ENCODE measurements at places on chromosomes 2 and 18.

- DNase-seq = no peak
Measured at GRCh38 chr2:26590508-26590907, 50.7 kb downstream of the CIB4 start.

GRCh38 chr2:53460347-53460746, 307.3 kb upstream of the CHAC2 start:
- no peak for DNase-seq

- DNase-seq = no peak
Measured at GRCh38 chr2:128316777-128317180, 1.9 kb downstream of the HS6ST1 start.

- no peak for DNase-seq
Measured at GRCh38 chr2:224518806-224519580, 66.2 kb downstream of the CUL3 start.

- no peak for DNase-seq
Measured at GRCh38 chr2:180647621-180648020, 332.8 kb upstream of the UBE2E3 start.

DNA sequence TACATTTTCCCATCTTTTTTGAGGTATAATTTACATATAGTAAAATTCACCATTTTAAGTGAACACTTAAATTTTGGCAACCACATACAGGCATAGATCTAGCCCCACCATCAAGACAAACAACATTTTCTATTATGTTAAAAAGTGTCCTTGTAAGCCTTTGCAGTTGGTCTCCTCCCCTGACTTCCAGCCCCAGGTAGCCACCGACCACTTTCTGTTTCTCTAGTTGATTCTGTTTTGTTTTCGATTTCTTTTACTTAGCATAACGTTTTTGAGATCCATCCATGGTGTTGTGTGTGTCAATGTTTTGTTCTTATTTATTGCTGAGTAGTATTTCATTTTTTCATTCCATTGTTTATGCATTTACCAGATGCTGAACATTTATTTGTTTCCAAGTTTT, 135.5 kb upstream of the FOSL2 start:
- DNase-seq = no peak

GRCh38 chr2:55489467-55490062, 30.0 kb upstream of the CFAP36 start:
- DNase-seq = no peak

DNA sequence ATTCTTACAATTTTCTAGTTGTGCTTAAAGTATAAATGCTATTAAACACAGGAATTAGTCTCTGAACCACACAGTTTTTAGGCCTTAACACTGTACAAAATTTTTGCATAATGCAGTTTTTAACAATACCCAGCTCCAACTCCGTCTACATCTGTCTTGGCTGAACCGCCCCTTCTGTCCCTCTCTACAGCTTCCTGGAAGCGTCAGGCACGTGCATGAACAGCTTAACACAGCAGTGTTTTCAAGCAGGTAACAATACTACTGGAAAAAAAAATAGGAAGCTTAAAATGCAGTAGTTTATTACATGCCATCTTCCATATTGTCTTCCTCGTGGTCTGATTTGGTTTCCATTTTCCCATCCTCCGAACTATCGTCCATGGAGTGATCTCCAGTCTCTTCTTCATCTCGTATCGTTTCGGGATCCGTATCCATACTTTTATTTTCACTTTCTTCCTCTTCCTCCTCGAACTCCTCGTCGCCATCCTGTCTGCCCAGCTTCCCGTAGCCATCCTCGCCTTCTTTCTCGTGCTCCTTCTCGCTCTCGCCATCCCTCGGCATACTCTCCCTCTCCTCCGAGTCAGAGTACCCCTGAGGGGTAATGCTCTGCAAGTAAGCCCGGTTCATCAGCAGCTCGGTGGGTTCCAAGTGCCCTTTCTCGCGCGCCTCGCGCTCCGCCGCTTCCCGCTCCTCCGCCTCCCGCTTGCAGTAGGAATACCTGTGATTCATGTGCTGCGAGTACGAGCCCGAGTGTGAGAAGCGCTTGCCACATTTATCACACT, 130.6 kb downstream of the ZEB2 start:
- DNase-seq = no peak

- no peak for DNase-seq
Measured at GRCh38 chr2:137838255-137839092, 125.8 kb upstream of the HNMT start.

- no peak for DNase-seq
Measured at GRCh38 chr2:163595028-163595427, 140.8 kb downstream of the FIGN start.

DNA sequence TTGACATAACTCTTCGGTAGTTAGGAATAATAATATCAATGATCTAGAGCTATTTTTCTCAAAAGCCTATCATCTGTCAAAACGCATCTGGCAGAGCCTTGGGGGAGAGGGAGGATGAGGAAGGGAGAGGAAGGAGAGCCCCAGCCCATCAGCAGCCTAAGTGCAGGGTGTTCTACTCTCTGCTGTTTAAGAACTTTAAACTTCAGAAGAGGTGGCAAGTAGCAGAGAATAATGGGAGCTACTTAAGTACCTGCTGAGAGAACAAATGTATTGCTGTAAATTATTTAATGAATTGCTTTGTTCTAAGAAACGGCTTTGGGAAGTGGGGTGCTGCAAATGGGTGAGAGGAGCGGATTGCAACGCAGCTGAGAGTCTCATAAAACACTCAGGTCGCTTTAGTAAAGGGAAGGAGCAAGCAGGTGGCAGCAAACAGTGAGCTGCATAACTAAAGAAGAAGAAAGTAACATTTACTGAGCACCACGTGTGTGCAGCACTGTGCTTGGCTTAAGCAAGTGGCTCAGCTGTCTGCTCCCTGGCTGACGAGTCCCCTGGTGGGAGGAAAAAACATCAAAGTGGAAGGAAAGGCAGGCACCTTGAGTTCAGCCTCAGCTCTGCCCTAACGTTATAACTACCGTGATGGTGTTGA, 26.3 kb upstream of the SH3RF3 start:
- DNase-seq = no peak

DNA sequence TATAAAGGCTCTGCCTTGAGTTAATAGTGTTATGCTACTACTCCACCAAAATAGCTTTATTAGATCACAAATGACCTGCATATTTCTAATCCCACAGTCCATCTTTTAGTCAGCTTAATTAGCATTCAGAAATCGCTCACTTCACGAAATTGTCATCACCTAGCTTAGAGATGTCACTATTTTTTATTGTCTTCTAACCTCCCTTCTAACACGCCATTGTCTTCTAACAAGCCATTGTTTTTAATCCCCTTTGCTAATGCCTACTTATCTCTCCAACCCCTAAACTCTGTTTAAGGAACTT, 97.1 kb downstream of the EPB41L5 start:
- DNase-seq = no peak

DNA sequence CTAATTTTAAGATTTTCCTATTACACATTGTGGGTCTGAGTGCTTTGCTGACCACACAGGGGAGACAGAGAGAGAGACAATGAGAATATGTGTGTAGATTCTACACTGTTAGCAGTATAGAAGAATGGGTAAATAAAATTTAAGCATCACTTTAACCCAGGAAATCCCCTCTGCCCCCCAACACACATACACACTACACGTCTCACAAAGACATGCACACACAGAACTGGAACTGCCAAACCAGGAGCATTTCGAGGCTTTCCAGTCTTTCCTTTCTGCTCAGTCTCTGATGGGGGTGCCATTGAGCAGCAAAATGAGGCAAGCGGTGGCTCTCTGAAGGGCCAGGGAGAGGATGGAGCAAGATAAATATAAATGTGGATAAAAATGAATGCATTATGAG, 2.5 kb downstream of the MERTK start:
- DNase-seq = no peak

GRCh38 chr2:66862885-66863650, 428.1 kb downstream of the MEIS1 start:
- DNase-seq = no peak

GRCh38 chr18:56389190-56389589, 249.2 kb downstream of the TXNL1 start:
- DNase-seq = no peak

DNA sequence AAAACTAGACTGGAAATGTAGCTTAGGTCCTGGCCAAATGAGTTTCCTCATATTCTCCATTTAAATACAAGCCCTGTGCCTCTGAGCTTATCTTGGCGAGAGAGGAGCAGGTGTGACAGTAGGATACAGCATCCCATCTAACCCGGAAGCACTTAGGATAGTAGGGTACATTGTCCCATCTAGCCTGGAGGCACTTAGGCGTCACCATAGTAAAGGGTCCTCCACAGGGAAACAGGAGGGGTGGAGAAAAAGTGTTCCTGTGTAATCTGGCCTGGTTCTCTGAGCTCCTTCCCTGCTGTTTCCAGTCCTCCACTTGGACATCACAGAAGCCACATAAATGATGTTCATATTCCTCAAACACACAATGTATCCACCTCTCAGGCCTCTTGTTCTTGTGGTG, 301.4 kb downstream of the GALR1 start:
- no peak for DNase-seq

- no peak for DNase-seq
Measured at GRCh38 chr18:55375930-55376329, 212.1 kb downstream of the TCF4 start.

- peak; percentile 69 for DNase-seq
Measured at GRCh38 chr2:100957996-100958653, 44.0 kb upstream of the RPL31 start.

DNA sequence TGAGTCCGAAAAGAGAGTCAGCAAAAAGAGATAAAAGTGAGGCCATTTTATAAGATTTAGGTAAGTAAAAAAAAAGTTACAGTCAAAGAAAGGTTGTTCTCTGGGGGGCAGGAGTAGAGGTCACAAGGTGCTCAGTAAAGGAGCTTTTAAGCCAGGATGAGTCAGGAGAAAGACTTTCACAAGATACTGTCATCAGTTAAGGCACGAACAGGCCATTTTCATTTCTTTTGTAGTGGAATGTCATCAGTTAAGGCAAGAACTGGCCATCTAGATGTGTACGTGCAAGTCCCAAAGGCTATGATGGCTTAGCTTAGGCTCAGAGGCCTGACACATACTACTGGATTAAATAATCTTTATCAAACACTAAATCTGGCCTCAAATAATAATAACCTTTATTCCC, 1207.3 kb upstream of the FAM98A start:
- DNase-seq = no peak

- no peak for DNase-seq
Measured at GRCh38 chr18:73156117-73156516, 288.3 kb upstream of the NETO1 start.

DNA sequence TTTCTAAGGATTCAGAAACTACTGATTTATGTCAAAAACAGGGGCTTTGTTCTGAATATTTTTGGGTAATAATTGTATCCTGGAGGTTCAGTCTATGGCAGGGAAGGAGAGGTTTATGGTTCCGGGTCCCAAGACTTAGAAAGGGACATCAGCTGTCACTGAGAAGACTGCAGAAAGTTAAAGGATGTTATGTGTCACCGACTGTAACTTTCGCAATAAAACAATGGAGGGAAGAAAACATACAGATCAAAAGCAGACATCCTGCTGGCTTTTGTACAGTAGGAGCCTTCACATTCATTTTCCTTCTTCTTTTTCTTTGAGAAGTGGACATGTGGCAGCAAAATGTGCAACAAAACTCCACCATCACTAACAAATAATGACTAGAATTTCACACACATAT, 900.7 kb upstream of the SOX11 start:
- DNase-seq = no peak

DNA sequence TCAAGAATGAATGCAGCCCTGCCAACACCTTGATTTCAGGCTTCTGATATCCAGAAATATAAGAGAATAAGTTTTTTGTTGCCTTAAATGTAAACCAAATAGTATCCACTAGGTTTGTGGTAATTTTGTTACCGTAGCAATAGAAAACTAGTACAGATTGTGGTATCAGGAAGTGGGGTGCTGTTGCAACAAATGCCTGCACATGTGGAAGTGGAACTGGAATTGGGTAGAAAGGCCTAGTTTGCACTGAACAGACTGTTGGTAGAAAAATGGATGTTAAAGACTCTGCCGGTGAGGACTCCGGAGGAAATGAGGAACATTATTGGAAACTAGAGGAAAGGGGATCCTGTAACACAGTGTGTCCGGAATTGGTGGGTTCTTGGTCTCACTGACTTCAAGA, 145.8 kb upstream of the MGAT5 start:
- no peak for DNase-seq

GRCh38 chr2:161243905-161244304, 64.3 kb upstream of the PSMD14 start:
- DNase-seq = no peak

DNA sequence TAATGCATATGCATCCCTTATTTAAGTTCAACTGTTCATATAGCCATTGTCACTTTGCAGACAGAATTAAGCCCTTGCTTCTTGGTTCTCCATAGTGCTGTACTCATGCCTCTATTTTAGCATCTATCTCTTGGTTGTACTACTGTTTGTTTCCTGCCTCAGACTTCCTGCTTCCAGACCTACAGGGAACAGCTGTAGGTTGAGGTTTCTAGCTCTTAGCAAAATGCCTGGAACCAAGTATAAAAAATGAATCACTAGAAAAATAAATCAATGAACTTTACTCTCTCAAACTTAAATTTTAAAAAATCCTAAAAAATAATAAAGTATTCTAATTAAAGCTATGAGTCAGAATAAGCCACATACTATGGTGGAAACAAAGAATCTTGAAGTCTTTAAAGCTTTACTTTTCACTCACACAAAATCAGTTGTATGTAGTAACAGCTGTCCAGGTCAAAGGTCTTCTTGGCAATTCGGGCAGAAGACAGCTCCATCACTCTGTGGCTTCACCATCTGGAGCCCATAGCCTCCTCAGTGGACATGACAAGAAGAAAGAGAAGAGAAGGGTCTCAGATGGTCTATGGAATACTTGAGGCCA, 1228.1 kb upstream of the GYPC start:
- no peak for DNase-seq

GRCh38 chr2:206011795-206012194, 74.2 kb downstream of the INO80D start:
- DNase-seq = no peak

GRCh38 chr2:15041429-15041837, 408.9 kb downstream of the LRATD1 start:
- DNase-seq = no peak

GRCh38 chr2:7849027-7849426, 832.8 kb upstream of the ID2 start:
- no peak for DNase-seq

DNA sequence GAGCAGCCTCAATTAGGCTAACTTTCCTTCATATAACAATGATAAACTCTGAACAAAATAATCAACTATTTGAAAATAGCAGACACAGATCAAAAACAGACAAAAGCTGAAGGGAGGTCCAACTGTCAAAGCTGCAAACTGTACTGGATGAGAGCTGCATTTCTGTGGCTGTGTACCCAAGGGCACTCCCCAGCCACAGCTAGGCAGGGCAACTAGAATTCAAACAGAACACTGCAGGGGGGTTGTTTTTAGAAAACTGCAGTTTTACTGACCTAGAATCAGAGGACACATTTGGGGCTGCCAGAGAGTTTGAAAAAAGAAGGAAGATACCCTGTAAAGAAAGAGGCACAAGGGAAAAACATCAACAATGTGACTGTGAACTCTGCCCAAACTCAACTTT, 56.8 kb downstream of the SMAD2 start:
- DNase-seq = no peak
